ENCODE measurements at places on chromosomes 1 and 21.

DNA sequence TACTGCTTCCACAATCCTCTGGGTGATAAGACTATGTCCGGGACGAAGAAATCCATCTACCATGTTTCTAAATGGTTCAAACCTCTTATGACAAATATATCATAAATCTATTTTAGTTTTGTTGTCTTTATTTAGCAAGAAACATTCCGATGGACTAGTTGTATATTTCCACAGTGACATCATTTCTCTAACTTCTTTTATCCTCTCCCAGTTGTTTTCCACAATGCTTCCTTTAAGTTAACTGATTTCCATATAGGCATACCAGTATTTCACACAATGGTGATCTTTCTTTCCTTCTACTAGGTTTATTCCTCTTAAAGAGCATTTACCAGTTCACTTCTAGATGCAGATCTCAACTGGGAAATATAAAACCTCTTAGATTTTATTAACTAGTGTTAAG is 44.8 kb downstream of the USP1 start:
- no peak for DNase-seq

- no peak for DNase-seq
Measured at GRCh38 chr1:36279110-36279788, 26.9 kb upstream of the SH3D21 start.

- DNase-seq: no peak
Measured at GRCh38 chr1:93905051-93905450, 4.2 kb downstream of the GCLM start.

GRCh38 chr1:11474826-11475225 is 4.1 kb upstream of the DISP3 start:
- DNase-seq: no peak

DNA sequence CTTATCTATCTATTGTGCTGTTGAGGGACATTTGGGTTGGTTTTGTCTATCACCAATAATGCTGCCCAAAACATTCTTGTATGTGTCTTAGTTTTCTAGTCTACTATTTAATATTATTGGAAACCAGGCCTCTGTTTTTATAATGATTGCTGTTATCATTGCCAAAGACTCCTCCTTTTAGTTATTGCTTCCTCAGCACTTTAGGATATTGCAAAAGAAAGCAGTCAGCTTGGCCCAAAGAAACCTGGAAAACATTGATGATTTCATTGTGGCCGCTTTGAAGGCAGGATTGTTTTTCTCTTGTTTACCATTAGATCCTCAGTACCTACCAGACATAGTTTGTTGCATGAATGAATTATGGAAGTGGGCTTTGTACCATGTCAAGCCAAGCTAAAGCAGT is 20.6 kb upstream of the MTARC2 start:
- no peak for DNase-seq
